ENCODE measurements at places on chromosomes 7 and 10. TPM values are rescaled to one million over a fixed set of nuclear protein-coding genes. Genes with fewer than 3 reads are reported as not detected.

Gene GRK5
- total RNA-seq: 19.3 TPM

Gene SH2D4B
- not detected for total RNA-seq

Gene AFAP1L2
- total RNA-seq: 4.3 TPM

Gene NPFFR1
- total RNA-seq: not detected

Gene CCDC172
- not detected for total RNA-seq

Gene TMEM196
- total RNA-seq: not detected

Gene TFPI2
- total RNA-seq: 16.2 TPM

DNA sequence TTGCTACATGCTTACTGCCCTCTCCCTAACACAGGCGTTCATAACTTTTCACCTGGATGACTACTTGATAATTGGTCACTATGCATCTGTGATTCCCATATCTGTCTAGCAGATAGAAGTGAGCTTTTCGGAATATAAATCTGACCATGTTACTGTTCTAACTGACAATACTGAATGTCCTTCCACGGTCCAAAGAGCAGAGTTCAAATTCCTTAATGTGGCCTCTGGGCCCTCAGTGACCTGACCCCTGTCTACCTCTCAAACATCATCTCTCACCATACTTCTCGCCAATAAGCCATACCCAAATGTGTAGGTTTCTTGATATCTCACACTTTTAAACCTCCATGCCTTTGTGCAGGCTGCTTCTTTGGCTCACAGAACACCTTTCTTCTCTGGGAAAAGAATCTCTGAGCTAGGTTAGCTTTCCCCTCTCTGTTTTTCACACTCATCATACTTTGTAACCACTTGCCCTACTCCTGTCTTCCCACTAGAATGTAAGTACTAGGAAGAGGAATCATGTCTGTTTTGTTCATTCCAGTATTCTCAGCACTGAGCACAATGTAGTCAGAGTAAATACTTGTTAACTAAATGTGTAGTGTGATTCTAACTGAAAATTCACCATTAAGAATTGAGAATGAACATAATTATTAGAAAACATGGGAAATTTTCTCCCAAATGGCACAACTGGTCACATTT lies 39.2 kb upstream of the LRRC17 start:
- DNase-seq: no peak

- no peak for DNase-seq
Measured at GRCh38 chr10:13922586-13922985, 335.8 kb downstream of the PRPF18 start.

DNA sequence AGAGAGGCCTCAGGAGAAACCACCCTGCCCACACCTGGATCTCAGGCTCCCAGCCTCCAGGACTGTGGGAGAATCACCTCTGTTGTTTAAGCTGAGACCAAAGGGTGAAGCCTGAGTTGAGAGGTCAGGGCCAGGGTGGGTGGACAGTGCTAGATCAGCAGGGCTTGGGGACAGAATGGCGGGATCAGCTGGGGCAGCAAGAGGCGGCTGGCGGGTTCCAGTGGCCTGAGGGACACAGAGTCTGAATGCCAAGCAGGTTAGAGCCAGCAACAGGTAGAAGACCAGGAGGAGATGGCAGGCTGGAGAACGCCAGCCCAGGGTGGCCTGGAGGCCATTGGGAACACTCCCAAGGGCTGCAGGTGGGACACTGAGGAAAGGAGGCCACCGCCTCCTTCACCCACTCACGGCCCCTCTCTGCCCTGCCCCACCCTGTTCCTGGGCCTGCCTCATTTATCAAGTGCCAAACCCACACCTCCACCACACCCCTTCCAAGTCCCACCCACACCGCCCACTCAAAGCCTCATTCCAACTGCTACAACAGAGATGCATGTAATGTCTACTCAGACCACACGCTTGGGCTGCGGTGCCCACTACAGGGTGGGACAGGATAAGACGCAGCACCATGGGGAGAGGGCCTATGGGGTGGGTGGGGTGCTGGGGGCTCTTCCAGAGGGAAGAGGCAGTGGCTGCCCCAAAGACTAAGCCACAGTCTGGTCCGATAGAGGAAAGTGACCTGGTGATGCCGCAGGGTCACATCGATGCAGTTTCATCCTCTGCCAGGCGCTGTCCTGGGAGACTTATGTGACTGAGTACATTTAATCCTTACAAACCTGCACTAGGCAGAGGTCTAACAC lies 173.9 kb downstream of the TNS3 start:
- DNase-seq: no peak

GRCh38 chr7:111568870-111569462 lies 6.7 kb upstream of the IMMP2L start:
- DNase-seq: no peak

DNA sequence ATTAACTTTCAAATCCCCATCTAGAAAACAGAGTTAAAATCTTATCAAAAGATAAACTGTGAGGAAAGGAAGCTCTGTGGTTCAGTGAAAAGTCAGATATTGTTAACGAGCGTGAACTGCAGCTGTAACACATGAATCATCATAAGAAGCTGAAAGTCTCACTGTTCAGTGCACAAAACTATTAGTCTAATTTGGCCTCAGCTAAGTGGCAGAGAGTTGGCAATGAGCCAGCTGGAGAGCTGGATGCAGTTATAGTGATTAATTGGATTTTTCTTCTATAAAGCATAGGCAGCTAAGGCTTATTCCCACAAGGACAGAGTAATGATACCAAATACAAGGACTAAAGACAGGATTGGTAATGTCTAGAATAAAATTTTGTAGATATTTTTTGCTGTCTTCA lies 101.1 kb upstream of the ABCB5 start:
- DNase-seq: peak; percentile 42

GRCh38 chr10:111556666-111557065 lies 479.8 kb downstream of the ADRA2A start:
- no peak for DNase-seq

- DNase-seq: no peak
Measured at GRCh38 chr10:31771331-31771831, 157.2 kb downstream of the ARHGAP12 start.

GRCh38 chr7:151895008-151895630 lies 18.2 kb upstream of the PRKAG2 start:
- no peak for DNase-seq

Data from omental fat pad (tissue), 4 donors.